ENCODE measurements at places on chromosomes 6 and 20.

DNA sequence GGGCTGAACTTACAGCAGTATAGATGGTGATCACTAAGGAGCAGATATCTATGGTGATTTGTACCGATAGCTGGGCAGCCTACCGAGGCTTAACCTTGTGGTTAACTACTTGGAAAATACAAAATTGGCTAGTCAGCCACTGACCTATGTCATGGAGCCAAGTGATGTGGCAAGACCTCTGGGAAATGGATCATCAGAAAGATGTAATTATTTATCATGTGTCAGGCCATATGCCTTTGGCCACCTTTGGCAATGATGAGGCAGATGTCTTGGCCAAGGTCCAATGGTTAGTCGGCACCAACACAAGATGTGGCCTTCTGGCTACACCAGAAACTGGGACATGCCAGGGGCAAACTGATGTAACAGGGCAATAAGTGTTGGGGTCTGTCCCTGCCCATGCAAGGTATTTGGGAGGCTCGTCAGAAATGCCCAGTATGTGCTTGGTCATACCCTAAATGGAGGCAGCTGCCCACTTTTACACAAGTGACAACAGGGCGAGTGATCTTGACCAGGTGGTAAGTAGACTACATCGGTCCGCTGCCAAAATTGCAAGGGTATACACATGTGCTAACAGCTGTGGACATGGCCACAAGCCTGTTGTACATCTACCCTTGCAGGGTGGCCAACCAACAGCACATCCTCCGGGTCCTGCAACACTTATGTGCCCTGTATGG is 30.1 kb downstream of the HDDC2 start:
- DNase-seq = no peak

GRCh38 chr20:15799871-15800270 is 773.4 kb downstream of the KIF16B start:
- no peak for DNase-seq

- DNase-seq = no peak
These were observed 153.6 kb upstream of the UST start for GRCh38 chr6:148593130-148593812.

DNA sequence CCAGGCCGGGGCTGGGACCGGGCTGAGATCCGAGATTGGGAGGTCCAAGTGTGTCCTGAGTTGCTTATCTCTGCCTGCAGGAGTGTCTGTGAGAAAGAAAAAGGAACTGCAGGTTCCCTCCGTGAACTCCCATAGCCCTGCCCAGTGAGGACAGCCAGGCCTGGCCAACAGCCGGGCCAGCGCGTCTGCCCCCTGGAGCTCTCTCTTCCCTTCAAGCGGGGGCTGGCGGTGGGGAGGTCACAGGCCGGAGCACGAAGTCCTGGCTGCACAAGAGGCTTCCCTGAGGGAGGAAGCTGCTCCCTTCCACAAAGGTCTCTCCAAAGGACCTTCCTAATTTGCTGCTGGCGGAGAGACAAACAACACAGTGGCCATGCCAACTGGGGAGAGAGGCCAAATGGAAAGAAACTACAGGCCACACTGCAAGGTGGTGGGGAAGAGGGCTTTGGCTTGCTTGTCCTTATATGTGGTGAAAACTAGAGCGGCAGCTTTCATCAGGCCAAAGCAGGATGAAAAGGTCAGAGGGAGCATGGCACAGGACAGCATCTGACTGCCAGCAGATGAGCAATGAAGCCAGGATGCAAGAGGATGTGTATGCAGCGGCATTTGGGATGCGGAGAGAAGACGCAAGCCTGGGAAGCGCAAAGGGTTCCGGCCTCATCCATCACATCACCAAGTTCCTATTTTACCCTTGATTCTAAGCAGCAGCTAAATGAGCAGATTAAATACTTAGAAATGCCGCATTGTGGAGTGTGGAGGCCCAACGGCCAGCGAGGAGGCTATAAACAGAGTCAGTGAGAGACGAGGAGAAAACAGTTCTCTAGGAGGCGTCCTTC is 260.0 kb downstream of the ERMARD start:
- no peak for DNase-seq

DNA sequence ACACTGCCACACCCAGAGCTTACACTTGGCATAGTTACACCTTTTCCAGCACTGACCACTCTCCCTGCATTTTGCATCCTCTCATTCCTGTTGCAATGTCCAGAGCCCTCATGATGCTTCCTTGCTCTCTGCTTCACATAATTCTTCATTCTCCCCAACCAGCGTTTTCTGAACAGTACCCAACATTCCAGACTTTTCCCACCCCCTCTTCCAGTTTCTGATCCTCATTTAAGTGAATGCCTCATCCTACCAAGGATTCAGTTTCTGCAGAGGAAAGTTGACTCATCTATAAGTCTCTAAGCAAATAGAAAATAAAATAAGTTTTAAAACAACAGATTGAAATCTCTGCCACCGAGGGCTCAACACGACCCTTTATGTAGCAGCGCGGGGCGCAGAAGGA is 321.3 kb upstream of the TCF21 start:
- no peak for DNase-seq

DNA sequence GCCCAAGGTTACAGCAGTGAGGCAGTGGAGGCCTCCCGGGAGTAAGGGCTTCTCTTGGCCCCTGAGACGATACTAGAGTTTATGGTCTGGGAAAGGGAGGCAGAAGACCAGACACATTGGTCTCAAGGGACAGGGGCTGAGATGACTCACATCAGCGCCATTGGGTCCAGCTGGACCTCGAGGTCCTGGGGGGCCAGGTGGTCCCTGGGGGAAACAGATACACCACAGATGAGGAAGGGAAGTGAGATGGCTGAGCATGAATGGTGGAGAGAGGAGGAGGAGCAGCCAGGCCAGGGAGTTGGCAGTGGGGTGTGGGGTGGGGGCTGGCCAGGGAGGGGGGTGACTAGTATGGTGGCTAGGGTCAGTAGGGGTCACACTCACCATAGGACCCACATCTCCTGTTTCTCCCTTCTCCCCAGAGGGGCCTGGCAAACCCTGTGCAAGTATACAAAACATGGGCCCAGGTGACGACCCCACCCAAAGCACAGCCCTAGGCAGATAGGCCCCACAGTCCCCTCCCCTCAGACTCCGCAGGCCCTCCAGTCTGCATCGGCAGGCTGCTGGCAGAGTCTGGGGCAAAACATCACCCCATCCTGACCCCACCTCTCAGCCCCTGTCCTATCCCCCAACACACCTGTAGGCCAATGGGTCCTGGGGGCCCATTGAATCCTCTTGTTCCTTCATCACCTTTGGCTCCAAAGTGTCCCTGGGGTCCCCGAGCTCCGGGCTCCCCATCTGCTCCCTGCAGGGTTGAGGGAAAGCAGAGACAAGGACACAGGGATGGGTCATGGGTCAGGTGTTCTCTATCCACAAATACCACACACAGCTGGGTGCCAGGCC is 21.9 kb downstream of the COL11A2 start:
- no peak for DNase-seq

- DNase-seq = no peak
These were observed 495.4 kb downstream of the CDH26 start for GRCh38 chr20:60453388-60454246.

DNA sequence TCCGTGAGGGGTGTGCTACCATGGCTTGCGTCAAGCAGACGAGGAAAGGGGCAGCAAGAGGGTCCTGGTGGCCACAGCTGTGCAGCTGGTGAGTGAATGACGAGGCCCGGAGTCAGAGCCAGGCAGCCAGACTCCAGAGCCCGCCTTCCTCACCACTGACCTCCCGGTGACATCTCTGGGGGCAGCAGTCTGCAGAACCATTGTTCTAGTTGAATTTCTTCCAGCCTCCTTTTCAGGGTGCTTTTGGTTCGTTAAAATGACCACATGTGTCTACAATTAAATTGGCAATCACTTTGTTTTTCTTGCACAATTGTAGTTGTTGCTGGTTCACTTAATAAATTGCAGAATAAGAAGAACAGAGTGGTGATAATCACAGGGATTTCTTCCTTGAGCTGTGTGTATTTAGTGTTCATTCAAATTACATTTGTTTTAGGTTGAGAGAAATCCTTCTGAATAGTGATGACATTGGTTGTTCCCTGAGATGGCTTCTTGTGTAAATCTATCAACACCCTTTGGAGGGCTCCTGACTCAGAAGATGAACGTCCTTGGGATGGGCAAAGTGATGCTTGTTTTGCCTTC is 96.4 kb downstream of the TULP4 start:
- DNase-seq = no peak

DNA sequence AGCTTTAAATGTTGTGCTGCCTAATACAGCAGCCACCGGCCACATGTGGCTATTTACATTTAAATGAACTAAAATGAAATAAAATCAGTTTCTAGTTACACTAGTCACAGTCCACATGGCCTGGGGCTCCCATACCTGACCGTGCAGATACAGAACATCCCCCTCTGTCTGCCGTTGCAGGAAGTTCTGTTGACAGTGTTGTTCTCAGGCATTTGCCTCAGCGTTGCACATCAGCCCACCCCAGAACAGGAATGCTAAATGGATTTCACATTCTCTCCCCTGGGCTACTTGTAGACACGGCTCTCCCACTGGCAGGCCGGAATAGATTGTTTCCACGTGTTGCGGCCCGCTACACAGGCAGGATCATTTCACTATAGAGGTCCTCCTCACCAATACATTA is 26.3 kb downstream of the JAG1 start:
- no peak for DNase-seq

- DNase-seq = no peak
These were observed 59.5 kb downstream of the NINL start for GRCh38 chr20:25525867-25526266.

GRCh38 chr6:157322792-157323254 is 496 bp downstream of the TMEM242 start:
- DNase-seq = no peak

DNA sequence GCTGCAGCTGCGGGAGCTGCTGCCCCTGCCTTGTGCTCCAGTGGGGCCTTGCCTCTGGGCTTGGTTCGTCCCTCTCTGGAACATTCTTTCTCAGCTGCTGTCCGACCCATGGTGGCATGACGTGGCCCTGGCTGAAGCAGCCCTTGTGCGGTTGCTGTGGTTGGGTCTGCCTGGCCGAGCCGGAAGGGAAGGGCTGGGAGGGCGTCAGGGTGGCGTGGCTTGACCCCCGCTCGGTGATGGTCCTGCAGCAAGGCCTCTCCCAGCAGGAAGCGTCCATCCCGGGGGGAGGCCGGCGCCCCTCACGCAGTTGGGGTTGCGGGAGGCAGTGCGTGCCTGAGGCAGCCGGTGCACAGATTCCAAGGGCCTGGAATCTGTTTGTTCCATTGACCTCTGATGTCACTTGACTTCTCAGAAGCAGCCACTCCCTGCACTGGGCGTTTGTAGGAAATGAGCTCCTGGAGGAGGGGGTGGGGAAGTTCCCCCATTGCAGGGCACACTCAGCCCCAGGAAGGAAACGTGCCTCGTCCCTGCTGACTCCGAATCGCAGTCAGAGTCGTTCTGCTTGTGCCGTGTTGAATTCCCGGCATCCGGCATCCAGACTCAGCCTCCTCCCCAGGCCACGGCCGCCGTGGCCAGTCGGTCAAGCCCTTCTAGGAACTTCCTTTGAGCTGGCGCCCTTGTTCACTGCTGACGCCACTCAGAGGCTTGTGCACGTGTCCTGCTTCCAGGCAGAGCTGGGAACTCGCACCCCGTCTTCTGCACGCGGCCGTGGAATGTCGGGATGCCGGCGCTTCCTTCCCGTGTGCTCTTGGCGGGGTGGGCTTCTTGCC is 9.7 kb upstream of the TNFRSF6B start:
- no peak for DNase-seq

DNA sequence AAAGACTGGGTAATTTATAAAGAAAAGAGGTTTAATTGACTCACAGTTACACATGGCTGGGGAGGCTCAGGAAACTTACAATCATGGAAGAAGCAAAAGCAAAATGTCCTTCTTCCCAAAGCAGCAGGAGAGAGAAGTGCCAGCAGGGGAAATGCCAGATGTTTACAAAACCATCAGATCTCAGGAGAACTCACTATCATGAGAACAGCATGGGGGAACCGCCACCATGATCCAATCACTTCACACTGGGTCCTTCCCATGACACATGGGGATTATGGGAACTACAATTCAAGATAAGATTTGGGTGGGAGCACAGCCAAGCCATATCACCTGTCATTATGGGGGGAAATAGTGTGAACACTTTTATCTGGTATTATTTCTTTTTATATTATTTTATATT is 557.2 kb downstream of the EYS start:
- no peak for DNase-seq

All from LNCaP clone FGC (cell line).